Cardiac ventricle fibroblast (primary cell): ENCODE measurements at places on chromosomes 7 and 10. TPM values are rescaled to one million over a fixed set of nuclear protein-coding genes. Genes with fewer than 3 reads are reported as not detected.

GPR15LG gene
- not detected in 2 replicates for total RNA-seq

STEAP1B gene
- total RNA-seq, result 1.1 and 1.8 TPM in 2 replicates

RAMP3 gene
- total RNA-seq, result not detected in 2 replicates

SCART1 gene
- 0.73 and 2.2 TPM in 2 replicates for total RNA-seq

TMEM139 gene
- total RNA-seq, result 0.24 TPM in 1 of 2 replicates, not detected in the other

ACSM6 gene
- not detected in 2 replicates for total RNA-seq

PRKRIP1 gene
- total RNA-seq, result 9.4 and 15.3 TPM in 2 replicates

HOXA10 gene
- total RNA-seq, result not detected in 2 replicates

MYL10 gene
- total RNA-seq, result not detected in 2 replicates

ADAM22 gene
- 0.19 and 0.34 TPM in 2 replicates for total RNA-seq

IL15RA gene
- total RNA-seq, result 12.5 and 13.8 TPM in 2 replicates

PRSS58 gene
- not detected in 2 replicates for total RNA-seq

GPNMB gene
- total RNA-seq, result 196 and 209 TPM in 2 replicates

MSMB gene
- not detected in 2 replicates for total RNA-seq

MALRD1 gene
- total RNA-seq, result 0.50 and 1.1 TPM in 2 replicates

DRGX gene
- total RNA-seq, result not detected in 2 replicates

WAC gene
- 62.4 and 67.6 TPM in 2 replicates for total RNA-seq

CYP2C19 gene
- total RNA-seq, result not detected in 2 replicates

SFXN4 gene
- 26.7 and 29.5 TPM in 2 replicates for total RNA-seq
